Iris pigment epithelial cell (primary cell): ENCODE measurements at places on chromosomes 11 and 22.

DNA sequence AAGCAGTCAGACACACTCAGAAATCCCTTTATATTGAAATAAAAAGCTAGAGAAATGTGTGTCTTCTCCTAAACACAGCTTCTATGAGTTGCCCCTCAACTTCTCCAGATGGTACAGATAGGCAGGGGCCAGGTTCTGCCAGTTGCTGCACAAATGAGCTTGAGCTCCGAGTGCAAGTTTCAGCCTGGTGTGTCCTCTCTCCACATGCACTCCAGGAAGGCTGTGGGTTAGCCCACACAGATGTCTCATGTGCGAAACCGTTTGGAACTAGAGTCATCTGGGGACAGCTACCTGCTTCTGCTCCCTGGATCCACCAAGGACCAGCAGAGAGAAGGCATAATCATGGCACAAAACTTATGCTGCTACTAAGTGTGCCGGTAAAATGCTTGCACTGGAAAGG lies 812.6 kb downstream of the OPCML start:
- DNase-seq = no peak

GRCh38 chr22:35226958-35227647 lies 30.2 kb upstream of the HMGXB4 start:
- no peak for DNase-seq

GRCh38 chr11:47177229-47177845 lies 658 bp upstream of the ARFGAP2 start:
- DNase-seq = peak; percentile 80

GRCh38 chr11:67174311-67174710 lies 55.2 kb downstream of the KDM2A start:
- no peak for DNase-seq
